HTR-8/SVneo (cell line): ENCODE measurements at places on chromosomes 2 and 18.

GRCh38 chr18:64886995-64887394, 738.1 kb upstream of the LINC00305 start:
- DNase-seq = no peak

DNA sequence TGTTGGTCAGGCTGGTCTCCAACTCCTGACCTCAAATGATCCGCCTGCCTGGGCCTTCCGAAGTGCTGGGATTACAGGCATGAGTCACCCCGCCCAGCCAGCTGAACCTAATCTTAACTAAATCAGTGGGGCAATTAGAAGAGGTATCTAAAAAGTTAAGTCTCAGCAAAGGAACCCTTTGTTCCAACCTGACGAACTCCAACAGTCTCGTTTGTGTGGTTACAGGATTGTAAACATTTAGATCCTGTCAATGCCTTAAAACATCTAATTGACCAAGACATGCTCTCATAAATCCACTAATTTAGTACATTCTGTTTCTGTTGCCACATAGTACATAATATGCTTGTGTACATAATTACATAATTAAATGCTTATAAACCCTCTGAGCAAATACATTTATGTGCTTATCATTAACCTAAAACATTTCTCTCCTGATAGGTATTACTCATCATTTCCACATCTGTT, 31.1 kb upstream of the STK39 start:
- DNase-seq = no peak

- no peak for DNase-seq
Observed at GRCh38 chr2:188784269-188784762, 189.9 kb upstream of the COL3A1 start.

DNA sequence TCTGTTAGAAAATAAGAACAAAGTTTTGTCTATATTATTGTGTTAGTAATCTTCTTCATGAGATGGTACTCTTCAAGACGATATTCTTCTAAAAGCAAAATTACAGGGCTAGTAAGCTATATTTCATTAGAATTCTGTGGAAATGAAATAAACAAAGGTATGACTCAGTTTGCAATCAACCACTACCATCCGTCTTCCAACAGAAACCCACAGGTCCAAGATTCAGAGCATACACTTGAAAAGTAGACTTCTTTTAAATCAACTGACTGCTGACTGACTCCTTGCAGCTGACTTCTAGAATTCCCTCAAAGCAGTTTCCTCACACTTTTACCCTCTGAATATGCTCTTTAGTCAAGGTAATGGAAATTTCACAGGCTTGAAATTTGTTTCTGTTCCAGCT, 193.7 kb downstream of the GCA start:
- DNase-seq = no peak

GRCh38 chr2:234245945-234246344, 195.4 kb downstream of the SPP2 start:
- DNase-seq = peak; percentile 76

- no peak for DNase-seq
Observed at GRCh38 chr2:40535972-40536371, 84.1 kb upstream of the SLC8A1 start.

- no peak for DNase-seq
Observed at GRCh38 chr2:239178484-239178883, 222.3 kb downstream of the HDAC4 start.

DNA sequence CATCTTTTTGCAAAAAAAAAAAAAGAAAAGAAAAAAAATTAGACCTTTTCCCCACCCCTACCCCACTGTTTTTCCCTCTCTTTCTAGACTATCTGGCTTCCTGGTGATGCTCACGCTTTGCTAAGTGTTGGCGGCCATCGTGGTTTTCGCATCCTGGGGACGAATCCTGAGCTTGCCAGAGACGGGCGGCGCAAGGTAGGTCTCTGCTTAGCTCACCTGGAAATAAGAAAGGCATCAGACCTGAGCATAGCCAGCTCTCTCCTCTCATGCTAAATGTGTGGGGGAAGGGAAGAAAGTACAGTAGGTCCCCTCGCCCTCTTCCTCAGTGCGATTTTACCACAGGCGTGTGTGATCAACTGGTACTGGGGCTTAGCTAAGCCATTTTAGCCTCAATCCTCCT, 90.5 kb downstream of the KLHL29 start:
- no peak for DNase-seq

DNA sequence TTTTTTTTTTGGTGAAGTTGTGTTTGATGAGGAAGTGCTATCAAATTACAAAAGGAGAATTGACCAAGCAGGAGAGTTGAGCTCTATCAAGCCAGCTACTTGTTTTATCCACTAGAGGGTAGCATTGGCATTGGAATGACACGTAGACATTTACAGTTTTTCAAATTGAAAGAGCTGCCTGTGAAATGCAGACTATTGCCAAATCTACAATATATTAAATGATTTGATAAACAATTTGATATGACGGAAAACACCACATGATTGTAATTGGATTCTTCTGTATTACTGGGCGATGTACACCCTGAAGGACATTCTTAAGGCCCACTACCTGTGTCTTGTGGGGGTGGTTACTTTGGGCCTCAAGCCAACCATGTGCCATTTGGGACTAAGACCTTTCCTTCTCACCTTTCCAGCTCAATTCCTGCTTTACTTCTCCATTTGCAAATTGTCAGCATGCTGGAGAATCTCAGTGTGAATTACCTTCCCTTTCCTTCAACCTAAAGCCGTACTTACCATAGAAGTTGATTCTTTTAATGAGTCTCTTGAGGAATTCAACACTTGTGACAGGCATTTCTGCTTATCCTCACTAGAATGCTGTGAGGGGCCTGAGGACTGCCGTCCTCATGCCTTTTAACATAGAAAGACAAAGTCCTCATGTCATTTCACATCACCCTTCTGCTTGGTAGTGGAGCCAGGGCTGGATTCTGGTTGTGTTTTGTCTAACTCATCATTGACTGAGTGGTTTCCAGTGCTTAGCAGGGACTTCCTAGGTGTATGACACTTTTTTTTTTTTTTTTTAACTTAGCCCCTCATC, 134.8 kb upstream of the THUMPD2 start:
- peak; percentile 42 for DNase-seq

DNA sequence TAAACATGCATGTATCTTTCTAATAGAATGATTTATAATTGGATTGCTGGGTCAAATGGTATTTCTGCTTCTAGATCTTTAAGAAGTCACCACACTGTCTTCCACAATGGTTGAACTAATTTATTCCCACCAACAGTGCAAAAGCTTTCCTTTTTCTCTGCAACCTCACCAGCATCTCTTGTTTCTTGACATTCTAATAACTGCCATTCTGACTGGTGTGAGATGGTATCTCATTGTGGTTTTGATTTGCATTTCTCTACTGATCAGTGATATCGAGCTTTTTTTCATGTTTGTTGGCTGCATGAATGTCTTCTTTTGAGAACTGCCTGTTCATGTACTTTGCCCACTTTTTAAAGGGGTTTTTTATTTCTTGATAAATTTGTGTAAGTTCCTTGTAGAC, 182.5 kb downstream of the ANKRD44 start:
- no peak for DNase-seq

DNA sequence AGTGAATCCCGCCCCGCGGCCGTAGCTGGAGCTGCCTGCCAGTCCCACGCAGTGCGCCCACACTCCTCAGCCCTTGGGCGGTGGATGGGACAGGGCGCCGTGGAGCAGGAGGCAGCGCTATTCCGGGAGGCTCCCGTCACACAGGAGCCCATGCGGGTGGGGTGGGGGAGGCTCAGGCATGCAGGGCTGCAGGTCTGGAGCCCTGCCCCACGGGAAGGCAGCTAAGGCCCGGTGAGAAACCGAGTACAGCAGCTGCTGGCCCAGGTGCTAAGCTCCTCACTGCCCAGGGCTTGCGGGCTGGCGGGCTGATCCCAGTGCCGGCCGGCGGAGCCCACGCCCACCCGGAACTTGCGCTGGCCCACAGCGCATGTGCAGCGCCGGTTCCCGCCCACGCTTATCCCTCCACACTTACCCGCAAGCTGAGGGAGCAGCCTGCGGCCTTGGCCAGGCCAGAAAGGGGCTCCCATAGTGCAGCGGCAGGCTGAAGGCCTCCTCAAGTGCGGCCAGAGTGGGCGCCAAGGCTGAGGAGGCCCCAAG, 1152.8 kb upstream of the CELF4 start:
- no peak for DNase-seq
